ENCODE measurements at places on chromosomes 1 and 21.

DNA sequence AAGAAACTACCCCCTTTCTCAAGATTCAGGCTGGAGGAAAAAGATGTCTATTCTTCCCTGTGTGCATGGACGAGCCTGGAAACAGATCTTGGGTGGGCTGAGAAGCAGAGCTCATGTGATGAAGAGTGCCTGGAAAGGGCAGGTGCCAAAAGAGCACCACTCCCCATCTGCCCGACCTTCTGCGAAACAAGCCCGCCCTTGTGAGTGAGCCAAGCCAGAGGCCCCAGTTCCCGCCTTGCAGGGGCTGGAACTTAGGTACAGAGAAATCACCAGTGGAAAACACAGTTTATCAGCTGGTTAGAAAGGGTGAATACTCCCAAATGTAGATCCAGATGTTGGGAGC, 26.7 kb upstream of the A3GALT2 start:
- no peak for DNase-seq

- no peak for DNase-seq
Observed at GRCh38 chr1:82606546-82606945, 805.8 kb downstream of the ADGRL2 start.

- DNase-seq: no peak
Observed at GRCh38 chr1:8394456-8395321, 76.8 kb downstream of the SLC45A1 start.

DNA sequence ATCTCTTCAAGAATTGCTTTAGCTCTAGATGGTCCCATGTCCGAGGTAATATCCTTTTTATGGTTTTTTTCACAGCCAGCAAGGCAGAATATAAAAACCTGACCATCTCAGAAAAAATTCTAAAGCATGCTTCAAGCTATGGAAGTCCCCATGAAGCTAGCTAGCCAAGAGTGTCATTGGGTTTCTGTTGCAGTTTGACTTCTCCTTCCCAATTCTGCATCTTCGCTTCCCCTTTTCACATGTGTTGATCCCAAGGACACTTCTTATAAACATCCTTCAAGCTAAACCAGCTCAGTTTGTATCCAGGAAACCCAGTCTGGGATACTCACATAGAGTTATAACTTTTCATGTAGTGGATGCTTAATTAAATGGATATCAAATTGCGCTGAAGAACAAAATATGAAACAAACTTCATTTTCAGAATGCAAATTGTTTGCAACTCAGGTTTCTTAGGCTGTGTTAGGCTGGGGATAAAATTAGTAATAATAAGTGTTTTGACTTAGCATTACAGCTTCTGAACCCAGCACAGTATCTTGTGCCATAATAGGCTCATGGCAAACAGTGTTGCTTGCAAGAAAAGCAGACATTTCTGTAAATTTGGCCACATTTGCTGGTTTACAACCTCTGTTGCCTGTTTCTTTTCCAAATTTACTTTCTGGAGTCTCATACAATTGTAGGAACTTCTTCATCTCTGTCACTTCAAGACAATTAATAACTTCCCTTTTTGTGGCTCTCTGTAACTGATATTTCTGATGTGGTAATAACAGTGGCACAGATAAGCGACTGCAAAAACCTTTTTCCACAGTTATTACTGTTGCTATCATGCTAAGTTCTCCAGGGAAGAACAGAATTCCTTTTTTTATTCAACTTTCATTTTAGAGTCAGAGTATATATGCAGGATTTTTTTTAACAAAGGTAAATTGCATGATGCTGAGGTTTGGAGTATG, 53.2 kb downstream of the NCAM2 start:
- DNase-seq: no peak

DNA sequence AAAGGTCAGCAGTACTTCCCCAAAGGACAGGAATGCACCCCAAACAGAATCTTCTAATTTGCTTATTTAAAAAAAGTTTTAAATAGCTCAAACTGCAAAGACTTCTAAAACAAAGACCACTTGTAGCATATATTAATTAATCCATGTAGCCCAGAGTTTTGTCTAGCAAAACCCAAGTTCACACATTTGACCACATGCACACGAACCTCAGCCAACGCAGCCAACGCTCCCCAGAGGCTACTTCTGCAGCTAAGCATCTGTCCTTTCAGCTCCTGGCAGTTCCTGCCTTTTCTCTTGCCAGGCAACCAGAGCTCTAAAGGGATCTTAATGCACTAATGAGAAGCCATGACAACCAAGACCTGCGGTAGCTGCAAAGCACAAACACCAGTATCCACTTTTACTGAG, 89.6 kb downstream of the RERE start:
- no peak for DNase-seq

- DNase-seq: no peak
Observed at GRCh38 chr1:97806996-97807520, 113.8 kb downstream of the DPYD start.

GRCh38 chr1:156251527-156251926, 3.7 kb upstream of the PAQR6 start:
- no peak for DNase-seq

GRCh38 chr1:214660190-214660589, 57.2 kb downstream of the CENPF start:
- no peak for DNase-seq

GRCh38 chr1:88311265-88311664, 372.8 kb upstream of the PKN2 start:
- no peak for DNase-seq

DNA sequence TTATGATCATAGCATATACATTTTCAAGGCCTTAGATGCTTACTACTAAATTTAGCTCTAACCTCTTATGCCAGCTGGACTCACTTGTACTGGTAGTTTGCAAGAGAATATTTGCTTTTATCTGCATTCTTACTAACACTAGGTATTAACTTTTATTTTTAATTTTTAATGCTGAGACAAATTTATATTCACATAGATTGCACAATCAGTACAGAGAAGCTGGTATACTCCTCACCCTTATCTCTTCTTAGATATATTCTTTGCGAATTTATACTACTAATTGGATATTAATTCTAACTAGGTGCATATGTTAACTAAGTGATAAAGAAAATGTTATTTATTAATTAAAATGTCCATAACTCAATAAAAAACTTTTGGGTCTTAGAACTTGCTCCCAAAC, 561.8 kb upstream of the PRMT6 start:
- no peak for DNase-seq

- DNase-seq: no peak
Observed at GRCh38 chr1:165903672-165904071, 76.3 kb downstream of the UCK2 start.

DNA sequence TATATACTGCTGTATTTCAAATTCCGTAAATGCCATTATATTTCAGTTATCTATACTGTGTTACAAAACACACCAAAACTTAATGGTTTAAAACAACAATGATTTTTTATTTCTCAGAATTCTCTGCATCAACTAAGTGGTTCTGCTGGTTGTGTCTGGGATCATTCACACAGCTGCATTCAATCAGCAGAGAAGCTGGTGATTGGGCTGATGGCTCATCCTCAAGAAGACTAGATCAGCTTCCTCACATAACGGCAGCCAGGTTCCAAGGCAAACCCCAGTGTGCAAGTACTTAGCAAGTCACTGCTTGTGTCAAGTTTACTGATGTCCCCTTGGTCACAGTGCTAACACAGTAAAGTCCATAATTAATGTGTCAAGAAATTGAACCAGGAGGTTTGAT, 86.3 kb upstream of the VANGL1 start:
- no peak for DNase-seq

DNA sequence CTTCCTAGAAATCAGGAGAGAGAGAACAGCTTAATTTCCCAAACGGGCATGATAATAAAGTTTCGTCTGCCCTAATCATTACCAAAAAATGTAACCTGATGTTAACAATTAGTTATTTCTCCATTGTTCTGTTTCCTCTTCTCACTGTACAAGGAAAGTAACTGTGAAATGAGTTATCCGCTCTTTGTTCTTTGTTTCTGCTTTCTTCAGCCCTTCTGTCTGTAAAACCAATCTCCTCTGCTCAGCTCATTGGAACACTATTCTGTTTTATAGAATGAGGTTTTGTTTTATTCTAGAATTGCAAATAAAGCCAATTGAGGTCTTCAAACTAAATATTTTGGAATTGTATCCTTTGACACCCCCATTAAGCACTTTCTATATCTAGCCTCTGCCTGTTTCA, 8.8 kb upstream of the THEM4 start:
- no peak for DNase-seq

- DNase-seq: no peak
Observed at GRCh38 chr1:110875216-110875731, 2.3 kb downstream of the CD53 start.

GRCh38 chr1:227883641-227884301, 64.0 kb downstream of the WNT9A start:
- DNase-seq: no peak

DNA sequence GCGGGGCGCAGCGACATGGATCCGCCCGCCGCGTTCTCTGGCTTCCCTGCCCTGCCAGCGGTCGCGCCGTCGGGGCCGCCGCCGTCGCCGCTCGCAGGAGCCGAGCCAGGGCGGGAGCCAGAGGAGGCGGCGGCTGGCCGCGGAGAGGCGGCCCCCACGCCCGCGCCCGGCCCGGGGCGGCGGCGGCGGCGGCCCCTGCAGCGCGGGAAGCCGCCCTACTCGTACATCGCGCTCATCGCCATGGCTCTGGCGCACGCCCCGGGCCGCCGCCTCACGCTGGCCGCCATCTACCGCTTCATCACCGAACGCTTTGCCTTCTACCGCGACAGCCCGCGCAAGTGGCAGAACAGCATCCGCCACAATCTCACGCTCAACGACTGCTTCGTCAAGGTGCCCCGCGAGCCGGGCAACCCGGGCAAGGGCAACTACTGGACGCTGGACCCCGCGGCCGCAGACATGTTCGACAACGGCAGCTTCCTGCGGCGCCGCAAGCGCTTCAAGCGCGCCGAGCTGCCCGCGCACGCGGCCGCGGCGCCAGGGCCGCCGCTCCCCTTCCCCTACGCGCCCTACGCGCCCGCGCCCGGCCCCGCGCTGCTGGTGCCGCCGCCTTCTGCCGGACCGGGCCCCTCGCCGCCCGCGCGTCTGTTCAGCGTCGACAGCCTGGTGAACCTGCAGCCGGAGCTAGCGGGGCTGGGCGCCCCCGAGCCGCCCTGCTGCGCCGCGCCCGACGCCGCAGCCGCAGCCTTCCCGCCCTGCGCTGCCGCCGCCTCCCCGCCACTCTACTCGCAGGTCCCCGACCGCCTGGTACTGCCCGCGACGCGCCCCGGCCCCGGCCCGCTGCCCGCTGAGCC, 459 bp downstream of the FOXE3 start:
- DNase-seq: no peak

- DNase-seq: no peak
Observed at GRCh38 chr1:168057355-168057754, 79.4 kb downstream of the GPR161 start.

- DNase-seq: no peak
Observed at GRCh38 chr1:107231291-107231690, 90.5 kb downstream of the NTNG1 start.

GRCh38 chr1:16254263-16254928, 17.4 kb upstream of the CPLANE2 start:
- DNase-seq: no peak
